ENCODE measurements at places on chromosomes 6 and 20.

DNA sequence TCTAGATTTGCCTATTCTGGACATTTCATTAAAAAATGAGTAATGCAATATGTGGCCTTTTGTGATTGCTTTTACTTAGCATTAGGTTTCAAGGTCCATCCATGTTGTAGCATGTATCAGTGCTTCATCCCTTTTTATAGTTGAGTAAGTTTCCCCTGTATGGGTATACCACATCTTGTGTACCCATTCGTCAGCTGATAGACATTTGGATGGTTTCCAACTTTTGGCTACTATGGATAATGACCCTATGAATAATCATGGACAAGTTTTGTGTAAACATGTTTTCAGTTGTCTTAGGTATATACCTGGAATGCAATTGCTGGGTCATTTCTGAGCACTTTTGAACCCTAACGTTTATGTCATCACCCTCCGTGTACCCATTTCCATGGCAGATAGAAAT lies 15.4 kb downstream of the METTL24 start:
- no peak for DNase-seq

GRCh38 chr6:38150021-38150420 lies 330.5 kb downstream of the ZFAND3 start:
- DNase-seq = no peak

GRCh38 chr6:106188104-106188794 lies 102.1 kb downstream of the PRDM1 start:
- peak; percentile 22 for DNase-seq

DNA sequence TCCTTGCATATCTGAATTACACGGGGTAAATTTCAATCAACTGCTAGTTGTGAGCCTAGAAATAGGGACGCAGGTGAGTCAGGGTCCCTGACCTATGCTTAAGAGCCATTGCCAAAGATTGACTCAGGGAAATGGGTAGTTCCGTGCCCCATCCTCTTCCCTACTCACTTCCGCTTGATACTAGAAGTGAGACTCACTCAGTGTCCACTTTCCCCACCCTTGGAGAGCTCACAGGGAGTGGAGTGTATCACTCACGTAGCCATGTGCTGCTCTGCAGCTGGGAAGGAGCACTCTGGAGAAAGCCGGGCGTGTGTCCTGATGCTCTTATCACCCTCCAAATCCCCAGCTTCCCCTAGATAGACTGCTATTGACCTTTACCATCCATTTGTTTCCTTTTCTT lies 543 bp upstream of the MUC22 start:
- no peak for DNase-seq

GRCh38 chr20:46563860-46564221 lies 13.4 kb upstream of the OCSTAMP start:
- no peak for DNase-seq

DNA sequence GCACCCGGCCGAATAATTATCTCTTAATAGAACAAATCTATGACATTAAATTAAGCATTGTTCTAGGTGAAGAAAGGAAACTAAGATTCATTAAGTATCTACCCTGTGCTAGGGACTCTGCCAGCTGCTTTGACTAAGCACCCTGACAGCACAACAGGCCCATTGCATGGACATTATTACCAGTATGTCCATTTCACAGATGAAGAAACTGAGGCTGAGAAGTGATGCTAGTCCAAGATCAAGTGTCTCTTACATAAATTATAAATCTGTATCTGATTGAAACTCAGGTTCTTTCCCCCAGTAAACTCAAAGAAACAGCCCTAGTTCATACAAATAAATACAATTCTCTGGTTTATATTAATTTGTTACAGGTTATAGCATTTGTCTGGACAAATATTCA lies 31.3 kb downstream of the SLC22A23 start:
- no peak for DNase-seq

DNA sequence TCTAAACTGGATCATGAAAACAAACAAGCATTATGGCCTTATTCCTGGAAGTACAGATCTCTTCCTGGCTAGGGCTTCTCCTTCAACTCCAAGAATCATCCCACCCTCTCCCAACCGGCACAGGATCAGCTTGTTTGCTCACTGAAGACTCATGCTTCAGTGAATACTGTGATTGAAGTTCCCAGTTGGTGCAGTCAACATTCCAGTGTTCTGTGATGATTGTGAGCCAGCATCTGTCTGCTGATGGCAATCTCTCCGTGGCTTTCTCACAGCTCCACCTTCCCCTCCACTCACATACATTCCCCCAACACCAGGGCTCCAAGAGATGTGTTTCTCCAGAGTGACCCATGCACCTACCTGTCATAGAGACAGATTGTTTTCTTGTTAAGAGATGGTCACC lies 421.3 kb upstream of the BTBD3 start:
- DNase-seq = no peak

DNA sequence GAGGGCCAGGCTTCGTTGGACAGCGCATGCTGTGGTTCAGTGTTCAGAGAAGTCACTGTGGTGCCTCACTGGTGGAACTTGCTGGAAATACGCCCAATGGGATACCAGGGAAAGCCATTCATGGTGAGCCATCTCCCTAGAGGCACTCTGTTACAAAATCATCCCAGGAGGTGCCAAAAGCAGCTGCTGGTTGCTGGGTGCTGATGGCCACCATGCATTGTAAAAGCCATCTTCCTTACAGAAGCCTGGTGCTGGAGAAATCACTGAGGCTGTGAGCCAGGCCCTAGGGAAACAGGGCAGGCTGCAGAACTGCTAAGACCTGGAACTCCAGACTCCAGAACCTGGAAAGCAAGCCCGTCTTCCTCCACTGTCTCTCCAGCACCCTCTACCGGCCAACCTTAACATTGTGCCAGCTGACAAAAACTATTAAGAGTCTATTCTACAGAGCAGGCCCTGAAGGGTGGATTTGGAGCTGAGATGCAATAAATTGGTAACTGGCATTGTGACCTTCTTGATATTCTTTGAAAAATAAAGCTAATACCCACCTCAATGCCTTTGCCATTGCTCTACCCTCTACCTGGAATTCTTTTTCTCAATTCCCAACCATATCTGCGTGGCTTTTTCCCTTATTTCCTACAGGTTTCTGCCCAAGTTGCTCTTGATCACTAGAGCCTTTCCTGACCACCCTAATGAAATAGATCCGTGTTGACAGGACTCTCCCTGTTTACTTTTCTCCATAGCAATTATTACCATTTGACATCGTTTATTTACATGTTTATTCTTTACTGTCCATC lies 18.5 kb downstream of the SNRPB start:
- DNase-seq = peak; percentile 89

GRCh38 chr6:58198301-58198700 lies 880.9 kb downstream of the PRIM2 start:
- peak; percentile 68 for DNase-seq

DNA sequence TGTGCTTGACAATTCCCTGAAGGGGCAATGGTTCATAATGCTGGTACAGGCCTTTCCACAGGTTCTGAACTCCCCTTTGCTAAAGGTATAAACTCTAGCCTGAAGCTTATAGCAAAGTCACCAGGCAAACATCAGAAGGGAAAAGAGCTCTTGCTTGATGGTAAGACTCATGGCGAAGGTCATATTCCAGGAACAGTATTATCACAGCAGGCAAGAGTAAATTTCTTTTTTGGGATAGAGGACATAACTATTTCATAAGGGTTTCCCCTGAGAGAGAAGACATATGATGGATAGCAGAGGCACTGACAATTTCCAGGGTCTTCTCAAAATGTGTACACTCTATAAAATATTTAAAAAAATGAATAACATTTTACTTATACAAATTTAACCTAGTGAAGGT lies 86.8 kb downstream of the PRKN start:
- DNase-seq = no peak

DNA sequence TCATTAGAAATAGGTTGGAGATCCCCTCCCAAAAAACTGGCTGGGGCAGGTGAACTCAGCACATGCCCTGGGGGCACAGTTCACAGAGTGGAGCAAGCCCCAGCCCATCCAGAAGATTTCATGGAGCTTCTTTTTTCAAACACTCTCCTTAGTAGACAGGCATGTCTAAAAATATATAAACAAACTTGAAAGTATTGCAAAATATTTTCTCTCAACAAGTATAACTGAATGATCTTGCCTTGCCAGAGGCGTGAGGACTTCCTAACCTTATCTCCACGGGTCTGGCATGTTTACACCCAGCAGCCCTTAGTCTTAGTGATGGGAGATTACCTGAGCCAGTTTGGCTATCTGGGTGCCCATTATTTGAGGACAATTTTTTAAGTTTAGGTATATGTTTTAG lies 107.1 kb downstream of the QRSL1 start:
- no peak for DNase-seq

DNA sequence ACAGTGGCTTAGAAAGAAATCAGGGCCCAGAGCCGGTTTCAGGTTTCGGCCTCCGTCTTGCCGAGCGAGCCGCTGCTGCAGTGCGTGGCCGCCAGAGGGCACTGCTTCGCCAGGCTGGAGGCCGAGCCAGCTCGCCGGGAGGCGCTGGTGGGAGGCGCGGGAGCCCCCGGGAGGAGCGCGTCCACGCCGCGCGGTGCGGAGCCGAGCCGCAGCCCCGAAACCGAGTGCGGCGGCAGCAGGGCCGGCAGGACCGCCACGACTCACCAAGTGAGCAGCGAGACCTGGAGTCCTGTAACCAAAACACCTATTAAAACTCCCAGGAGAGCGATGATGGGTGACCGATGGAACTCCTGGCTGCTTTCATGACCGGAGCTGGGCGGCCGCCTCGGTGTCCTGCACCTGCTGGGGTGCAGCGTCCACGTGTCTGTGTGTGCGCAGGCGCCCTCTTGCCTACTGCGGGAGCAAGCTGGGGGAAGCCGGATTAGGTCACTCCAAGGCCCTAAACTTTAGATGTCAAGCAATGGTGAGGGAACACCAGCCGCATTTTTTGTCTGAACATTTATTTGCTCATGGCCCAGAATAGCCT lies 186.9 kb upstream of the UST start:
- DNase-seq = peak; percentile 91

GRCh38 chr6:46815130-46815529 lies 21.9 kb downstream of the MEP1A start:
- no peak for DNase-seq

DNA sequence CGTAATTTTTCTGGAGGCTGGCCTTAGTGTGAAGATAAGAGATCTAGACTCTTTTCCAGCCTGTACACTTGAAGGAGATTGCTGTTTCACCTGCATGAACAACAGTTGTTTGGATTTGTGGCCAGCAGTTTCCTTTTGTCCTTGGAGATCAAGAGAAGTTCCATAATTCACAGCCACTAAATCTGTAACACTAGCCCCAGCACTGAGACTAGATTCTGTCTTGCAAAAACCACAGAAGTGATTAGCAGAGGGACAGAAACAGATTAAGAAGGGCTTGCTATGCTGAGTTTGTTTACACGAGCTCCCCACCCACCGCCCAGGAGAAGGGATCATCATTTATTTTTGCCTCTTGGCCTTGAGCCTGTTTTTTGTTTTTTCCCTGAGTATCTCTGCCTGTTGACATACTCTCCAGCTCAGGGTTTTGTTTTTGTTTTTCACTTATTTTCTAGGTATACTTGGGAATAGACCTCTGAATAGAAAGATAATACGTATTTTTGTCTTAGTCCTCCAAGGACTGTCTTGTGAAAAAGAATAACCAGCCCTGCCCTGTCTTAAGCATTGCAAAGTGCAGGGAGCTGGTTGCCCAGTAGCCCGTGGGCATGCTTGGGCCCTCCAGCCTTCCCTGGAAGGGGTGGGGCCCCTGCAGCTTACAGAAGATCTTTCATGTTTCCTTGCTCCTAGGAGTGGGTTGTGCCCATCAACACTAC lies 93.1 kb upstream of the SOX4 start:
- peak; percentile 7 for DNase-seq

- DNase-seq = peak; percentile 30
Observed at GRCh38 chr20:59325142-59325523, 24.7 kb downstream of the EDN3 start.

DNA sequence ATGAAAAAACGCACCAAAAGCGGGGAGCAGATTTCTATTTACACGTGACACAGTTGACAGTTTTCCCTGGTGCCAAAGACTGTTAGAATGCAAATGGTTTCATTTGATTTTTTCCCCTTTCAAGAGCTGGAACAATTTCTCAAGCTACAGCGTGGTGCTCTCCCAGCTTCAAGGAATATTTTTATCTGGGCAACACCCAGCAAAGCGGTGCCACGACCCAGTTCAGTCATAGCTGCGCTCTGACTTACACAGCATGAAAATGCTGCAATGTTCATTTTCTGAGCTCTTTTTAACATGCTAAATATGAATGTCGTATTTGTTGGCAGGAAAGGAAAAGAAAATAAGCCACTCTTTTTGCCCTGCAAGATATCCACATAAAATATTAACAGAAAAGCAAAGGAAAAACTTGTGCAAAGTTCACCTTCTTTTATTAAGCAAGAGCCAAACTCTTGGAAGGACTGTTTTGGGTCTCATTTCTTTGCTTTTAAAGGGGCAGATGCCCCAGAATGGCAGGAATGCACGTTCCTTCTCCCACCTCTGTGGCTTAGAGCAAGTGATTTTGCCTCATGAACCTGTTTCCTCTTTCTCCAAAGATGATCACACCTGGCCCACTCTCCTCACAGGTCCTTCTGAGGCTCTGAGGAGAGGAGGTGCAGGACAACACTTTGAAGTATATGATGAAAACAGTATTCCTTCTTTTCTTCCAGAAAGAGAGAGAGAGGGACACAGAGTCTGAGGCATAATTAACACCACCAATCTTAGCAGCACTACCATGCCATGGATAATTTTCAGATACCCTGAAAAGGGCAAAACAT lies 47.0 kb downstream of the TTI1 start:
- peak; percentile 5 for DNase-seq
